AG04449 (cell line): ENCODE measurements at places on chromosomes 11 and 22.
A peak's percentile ranks its signal among the peaks of the same experiment; 100 is the strongest.

DNA sequence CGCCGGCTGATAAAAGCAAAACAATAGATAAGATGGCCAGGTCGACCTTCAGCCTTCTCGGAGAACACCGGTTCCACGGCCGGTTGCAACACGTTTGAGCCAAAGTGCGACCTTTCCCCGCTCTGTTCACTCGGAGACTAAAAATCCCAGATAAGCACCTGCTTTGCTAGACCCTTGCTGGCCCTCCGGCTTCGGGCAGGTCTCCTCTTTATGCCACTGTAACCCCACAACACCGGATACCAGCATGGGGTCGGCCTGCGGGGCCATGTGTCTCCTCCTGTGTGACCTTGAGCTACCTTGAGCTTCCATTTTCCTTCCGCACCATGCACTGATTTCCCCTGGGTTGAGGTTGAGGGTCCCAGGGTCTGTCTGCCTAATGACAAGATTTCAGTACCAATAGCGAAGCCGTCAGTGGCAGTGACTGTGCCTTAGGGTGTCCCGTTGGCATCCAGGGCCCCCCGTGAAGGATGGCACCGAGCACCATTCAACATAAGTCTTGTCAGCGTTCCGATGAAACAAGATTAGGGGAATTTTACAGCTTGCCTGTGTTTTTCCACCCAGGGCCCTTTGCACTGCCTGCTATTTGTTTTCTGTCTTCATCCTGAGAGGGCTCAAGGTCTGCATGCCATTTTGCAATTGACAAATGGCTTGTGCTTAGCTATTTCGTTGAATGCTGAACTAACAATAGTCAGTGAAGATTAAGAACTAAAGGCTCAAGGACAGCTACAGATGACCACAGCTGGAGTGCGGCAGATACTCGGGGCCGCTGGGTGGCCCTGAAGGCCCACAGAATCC, 118.6 kb downstream of the KCNQ1 start:
- DNase-seq: no peak

- DNase-seq: no peak
These were observed 48.0 kb downstream of the FAT3 start for GRCh38 chr11:92272651-92273050.

- no peak for DNase-seq
These were observed 12.7 kb downstream of the RPL3 start for GRCh38 chr22:39306456-39307361.

GRCh38 chr22:44842417-44842816, 90.0 kb downstream of the ARHGAP8 start:
- DNase-seq: no peak

- peak; percentile 56 for DNase-seq
These were observed 1.5 kb downstream of the EHD1 start for GRCh38 chr11:64876835-64877341.

GRCh38 chr11:4751201-4751600, 18.5 kb downstream of the OR51F1 start:
- no peak for DNase-seq

DNA sequence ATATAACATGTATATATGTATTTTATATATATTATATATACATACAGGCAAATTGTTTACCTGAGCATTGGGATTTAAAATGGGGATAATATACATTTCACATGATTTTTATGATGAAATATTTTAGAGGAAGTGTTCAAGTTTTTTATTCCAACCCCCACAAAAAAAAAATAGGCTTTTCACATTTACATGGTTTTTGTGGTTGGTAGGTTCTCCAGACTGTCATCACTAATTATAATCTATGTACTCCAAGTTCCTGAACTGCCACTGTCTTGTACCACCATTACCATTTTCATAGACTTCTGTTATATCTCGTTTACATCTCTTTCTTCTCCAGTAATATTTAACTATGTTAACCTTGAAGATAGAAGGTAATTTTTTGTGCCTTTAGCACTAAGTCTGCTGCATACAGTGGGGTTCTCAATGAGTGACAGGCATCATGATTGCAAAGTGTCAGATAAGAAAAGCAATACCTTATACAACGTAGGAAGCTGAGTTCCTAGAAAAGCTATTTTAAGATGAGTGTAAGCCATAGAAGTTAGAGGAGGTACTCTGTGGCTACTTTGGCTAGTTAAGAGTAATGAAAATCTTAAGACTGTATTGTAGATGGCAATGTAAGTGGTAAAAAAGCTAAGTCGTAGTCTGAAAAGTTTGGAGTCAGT, 5.2 kb downstream of the TMEM126A start:
- DNase-seq: no peak

GRCh38 chr11:127733552-127733951, 733.0 kb upstream of the KIRREL3 start:
- DNase-seq: no peak

DNA sequence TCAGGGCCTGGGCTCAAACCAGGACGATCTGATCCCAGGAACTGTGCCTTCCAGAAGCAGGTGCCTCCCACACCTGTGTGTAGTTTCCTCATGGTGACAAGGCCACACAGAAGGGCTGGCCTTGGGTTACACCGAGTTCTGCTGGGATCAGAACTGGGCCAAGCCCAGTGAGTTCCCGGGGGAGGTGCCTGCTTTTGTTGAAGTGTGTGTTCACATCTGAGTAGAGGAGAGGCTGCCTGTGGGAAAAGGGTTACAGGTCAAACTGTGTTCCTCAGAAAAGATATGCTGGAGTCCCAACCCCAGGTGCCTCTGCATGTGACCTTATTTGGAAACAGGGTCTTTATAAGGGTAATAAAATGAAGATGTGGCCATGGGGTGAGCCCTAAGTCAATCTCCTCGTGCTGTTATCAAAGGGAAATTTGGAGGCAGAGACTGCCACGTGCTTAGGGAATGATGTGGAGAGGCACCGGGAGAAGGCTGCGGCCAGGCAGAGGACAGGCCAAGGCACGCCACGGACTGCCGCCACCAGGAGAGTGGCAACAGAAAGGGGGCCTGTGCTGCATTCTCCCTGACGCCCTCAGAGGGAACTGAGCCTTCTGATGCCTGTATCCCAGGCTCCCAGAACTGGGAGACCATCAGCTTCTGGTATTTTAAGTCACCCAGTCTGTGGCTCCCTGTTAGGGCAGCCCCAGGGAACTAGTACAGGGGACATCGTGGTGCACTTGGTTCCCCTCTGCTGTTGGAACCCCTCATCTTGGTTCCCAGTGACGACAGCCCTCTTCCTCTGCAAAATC, 158.8 kb downstream of the CACNA1I start:
- DNase-seq: no peak

DNA sequence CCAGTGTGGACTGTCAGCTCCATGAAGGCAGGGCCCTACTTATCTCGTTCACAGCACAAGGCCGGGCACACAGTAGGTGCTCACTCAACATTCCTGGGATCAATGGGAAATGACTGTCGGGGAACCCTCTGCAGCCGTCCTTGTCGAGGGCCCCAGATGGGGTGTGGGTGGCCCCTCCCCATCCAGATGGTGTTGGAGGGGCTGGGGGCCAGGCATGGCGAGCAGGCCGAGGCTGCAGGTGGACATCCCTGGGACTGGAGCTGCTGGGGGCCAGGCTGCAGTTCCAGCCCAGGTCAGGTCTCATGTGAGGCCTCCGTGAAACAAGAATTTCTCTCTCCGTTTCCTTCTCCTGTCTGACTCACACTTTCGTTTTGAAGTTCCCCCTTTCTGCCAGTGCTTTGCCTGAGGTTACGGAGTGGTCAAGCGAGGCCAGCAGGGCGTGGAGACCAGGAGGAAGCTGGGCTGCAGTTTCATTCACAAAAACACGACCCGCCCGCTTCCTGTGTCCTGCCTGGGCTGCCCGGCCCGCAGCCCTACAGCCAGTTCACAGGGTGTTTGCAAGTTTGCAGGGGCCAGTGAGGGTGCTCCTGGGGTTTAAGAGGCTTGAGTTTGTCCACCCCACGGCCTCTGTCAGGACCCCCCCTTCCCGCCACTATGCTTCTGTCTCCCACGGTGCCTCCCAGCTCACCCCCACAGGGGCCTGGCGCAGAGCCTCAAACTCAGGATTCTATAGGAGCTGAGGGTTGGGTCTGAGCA, 4.5 kb downstream of the MYEOV start:
- DNase-seq: no peak

GRCh38 chr11:117917591-117918151, 11.5 kb downstream of the TMPRSS13 start:
- no peak for DNase-seq

- DNase-seq: no peak
These were observed 5.2 kb upstream of the MB start for GRCh38 chr22:35622191-35622913.

GRCh38 chr11:73185680-73186293, 32.3 kb upstream of the P2RY2 start:
- peak; percentile 42 for DNase-seq

DNA sequence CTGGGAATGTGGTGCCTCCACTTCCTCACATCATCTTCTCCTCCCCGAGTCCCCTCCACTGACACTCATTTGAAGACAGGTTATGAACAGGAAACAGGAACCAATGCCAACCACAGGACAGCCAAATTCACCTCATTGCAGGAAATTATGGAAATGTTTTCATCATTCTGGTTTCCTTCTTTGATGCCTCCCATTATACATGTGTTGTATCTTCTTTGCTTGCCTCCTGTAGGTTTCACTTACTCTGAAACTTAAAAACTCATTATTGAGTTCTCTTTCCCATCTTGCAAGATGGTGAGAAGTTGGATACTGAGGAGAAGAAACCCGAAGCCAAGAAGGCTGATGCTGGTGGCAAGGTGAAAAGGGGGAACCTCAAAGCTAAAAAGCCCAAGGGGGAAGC, 108.5 kb downstream of the PHF21B start:
- DNase-seq: no peak

- no peak for DNase-seq
These were observed 4.3 kb upstream of the PNPLA3 start for GRCh38 chr22:43919106-43919973.

DNA sequence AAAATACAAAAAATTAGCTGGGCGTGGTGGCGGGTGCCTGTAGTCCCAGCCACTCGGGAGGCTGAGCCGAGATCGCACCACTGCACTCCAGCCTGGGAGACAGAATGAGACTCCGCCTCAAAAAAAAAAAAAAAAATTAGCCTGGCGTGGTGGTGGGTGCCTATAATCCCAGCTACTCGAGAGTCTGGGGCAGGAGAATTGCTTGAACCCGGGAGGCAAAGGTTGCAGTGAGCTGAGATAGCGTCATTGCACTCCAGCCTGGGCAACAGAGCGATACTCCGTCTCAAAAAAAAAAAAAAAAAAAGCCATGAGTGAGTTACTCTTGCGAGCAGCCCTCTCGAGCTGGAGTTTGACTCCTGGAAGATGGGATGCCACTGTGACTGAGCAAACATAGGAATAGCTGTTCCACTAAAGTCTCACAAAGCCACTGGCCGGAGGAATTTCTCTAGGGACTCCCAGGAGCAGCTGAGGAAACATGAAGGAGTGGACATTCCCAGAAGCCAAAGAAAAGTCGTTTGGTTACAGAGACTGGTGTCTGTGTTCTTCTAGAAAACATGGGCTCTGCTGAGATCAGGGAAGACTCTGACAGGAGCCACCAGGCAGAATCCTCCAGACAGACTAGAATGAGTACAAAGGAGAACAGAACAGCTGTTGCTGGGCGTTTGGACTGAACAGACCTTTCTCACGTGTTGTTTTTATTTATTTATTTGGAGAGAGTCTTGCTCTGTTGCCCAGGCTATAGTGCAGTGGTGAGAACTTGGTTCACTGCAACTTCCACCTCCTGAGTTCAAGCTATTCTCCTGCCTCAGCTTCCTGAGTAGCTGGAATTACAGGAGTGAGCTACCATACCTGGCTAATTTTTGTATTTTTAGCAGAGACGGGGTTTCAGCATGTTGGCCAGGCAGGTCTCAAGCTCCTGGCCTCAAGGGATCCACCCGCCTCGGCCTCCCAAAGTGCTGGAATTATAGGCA, 32.4 kb upstream of the MYH9 start:
- DNase-seq: no peak

GRCh38 chr22:25569361-25569760, 4.9 kb downstream of the GRK3 start:
- no peak for DNase-seq

DNA sequence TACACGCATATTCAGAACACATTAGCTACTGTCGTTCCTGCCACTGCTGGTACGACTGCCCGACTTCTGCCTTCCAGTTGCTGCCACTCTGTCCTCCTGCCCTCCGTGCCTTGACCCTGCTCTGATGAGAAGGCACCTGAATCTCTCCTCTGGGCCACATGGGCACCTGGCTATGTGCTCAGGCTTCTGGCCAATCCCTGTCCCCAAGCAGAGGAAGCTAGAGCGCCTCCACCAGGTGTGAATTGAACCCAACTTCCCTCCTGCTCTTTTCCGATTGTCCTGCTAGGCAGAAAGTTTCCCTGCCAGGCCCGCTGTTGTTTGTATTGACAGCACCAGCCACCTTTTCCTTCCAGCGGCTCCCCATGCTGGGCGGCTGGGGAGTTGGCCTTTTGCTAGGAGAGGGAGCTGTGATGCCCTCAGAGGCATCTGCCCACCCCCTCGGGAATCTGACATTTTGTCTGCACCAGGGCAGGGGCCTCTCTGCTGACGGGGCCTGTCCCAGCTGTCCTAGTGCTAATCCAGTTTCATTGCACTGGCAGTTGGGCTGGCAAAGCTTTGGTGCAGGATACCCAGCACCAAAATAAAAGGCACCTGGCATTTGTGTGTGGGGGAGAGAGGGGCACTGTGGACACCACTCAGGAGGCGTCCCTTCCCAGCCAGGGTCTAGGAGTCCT, 118.0 kb downstream of the GRIK4 start:
- DNase-seq: no peak

- DNase-seq: no peak
These were observed 1032.4 kb downstream of the TBC1D22A start for GRCh38 chr22:47794851-47795250.

- DNase-seq: no peak
These were observed 33.5 kb upstream of the TXNRD2 start for GRCh38 chr22:19974935-19975706.

DNA sequence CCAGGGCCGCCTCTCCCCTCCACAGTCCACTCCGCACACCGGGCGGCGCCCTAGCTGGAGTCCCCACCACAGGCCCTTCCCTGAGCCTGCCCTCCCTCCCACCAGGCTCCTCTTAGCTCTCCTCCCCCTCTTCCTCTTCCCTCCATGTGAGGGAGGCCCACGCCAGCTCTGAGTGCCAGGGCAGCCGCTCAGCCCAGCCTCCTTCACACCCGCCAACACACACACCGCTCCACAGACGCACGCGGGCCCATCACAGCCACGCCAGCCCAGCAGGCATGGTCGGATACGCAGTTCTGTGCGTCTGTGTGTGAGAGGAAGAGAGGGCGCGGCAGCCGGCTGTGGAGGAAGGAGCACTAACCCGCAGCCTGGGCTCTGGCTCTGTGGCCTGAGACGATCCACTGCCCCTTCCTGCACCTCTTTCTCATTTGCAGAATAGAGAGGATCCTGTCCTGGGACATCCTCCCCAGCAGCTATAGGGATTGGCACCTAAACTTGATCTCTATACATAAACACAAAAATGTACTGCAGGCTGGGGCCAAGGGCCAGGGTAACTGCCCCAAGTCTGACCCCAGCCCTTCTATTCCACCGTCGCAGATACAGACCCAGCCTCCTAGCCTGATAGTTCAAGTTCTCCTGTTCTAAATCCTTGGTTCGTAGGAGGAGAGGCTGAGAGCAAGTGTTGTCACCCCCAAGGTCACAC, 3.5 kb downstream of the CHRM4 start:
- DNase-seq: no peak

DNA sequence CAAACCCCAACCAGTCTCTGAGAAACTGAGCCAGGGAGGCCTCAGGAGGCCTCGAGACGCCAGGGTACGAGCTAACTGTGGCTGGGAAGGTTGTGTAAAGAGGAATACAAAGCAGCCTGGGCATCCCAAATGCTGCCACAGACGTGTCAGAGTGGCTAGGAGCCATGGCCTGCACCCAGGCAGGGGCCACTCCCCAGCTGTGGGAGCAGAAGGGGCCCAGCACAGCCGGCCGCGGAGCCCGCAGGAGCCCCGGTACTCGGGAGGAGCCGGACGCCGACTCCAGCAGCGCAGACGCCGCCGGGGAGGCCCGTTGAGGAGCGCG, 349.8 kb upstream of the B3GAT1 start:
- DNase-seq: no peak
